Upper lobe of right lung (tissue), 1 donor: ENCODE measurements at places on chromosomes 2 and 18. TPM values are rescaled to one million over a fixed set of nuclear protein-coding genes. Genes with fewer than 3 reads are reported as not detected.
A peak's percentile ranks its signal among the peaks of the same experiment; 100 is the strongest.

DNA sequence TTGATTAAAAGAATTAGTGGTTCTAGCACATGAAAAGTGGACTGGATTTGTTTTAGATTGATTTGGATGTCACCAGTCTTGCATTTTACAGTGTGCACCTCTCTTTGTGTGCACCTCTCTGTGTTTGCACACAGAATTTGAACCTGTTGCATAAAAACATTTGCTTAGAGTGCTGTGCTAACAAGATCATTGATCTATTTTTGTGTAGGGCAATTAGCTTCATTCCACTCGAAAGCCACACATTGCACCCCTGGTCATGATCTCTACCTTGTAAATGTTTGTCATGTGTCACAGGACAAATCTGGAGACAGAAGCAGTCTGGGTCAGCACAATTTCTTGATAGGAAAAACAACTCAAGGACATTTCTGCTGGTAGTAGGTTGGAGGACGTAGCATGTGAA is 258.7 kb upstream of the LINC00305 start:
- no peaks in the 10 kb centered on the region for H3K36me3 ChIP-seq
- H3K27ac ChIP-seq: no peak overlapping the region
- H3K4me1 ChIP-seq: no peaks in the 10 kb centered on the region
- no peaks in the 10 kb centered on the region for H3K27me3 ChIP-seq
- no peak for DNase-seq

- no peaks in the 10 kb centered on the region for H3K36me3 ChIP-seq
- no peaks in the 10 kb centered on the region for H3K27me3 ChIP-seq
Observed at GRCh38 chr18:33467531-33467930, 27.0 kb upstream of the CCDC178 start.

- no peaks in the 10 kb centered on the region for H3K27me3 ChIP-seq
- H3K4me1 ChIP-seq: no peaks in the 10 kb centered on the region
Observed at GRCh38 chr18:25279133-25279532, 72.8 kb downstream of the ZNF521 start.

GRCh38 chr2:1479346-1479745 is 66.1 kb downstream of the TPO start:
- no peak overlapping the region for H3K27ac ChIP-seq
- no peak overlapping the region for H3K4me3 ChIP-seq
- no peaks in the 10 kb centered on the region for H3K36me3 ChIP-seq
- no peak for DNase-seq

DNA sequence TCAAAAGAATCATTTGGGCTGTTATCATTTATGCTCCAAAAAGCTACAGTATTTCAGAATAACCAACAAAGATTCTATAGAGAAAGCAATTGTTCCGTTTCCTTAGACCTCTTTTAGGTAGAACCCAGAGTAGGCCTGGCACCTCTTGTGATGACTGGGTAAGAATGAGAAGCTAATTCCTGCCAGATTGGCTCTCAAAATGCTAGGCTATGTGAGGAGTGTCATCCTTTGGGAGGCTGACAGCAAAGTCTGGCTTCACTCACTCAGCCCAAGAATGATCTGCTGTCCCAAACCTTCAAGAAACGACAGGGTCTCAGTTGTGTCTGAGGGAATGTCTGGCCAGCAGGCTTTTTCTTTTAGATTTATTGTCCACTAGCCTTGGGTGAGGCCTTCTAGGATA is 4.5 kb downstream of the CERS6 start:
- DNase-seq: no peak
- peaks cover 8% of the 10 kb centered on the region for H3K4me1 ChIP-seq
- H3K4me3 ChIP-seq: no peak overlapping the region
- H3K27me3 ChIP-seq: no peaks in the 10 kb centered on the region
- H3K27ac ChIP-seq: no peak overlapping the region
- no peaks in the 10 kb centered on the region for H3K36me3 ChIP-seq

DNA sequence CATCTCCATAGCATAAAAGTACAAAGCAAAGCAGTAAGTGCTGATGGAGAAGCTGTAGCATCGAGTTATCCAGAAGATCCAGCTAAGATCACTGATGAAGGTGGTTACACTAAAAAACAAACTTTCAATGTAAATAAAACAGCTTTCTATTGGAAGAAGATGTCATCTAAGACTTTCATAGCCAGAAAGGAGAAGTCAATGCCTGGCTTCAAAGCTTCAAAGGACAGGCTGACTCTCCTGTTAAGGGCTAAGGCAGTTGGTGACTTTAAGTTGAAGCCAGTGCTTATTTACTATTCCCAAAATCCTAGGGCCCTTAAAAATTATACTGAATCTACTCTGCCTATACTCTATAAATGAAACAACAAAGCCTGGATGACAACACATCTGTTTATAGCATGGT is 44.0 kb downstream of the METTL8 start:
- no peak overlapping the region for H3K4me3 ChIP-seq
- no peak for DNase-seq
- no peaks in the 10 kb centered on the region for H3K27me3 ChIP-seq
- peaks cover 3% of the 10 kb centered on the region for H3K4me1 ChIP-seq
- no peak overlapping the region for H3K27ac ChIP-seq
- H3K36me3 ChIP-seq: no peaks in the 10 kb centered on the region

- H3K4me1 ChIP-seq: peaks cover 49% of the 10 kb centered on the region
- peak overlapping the region; percentile 70 for H3K27ac ChIP-seq
- H3K27me3 ChIP-seq: no peaks in the 10 kb centered on the region
- no peaks in the 10 kb centered on the region for H3K36me3 ChIP-seq
- H3K4me3 ChIP-seq: no peak overlapping the region
Observed at GRCh38 chr2:152166633-152167032, 8.9 kb downstream of the STAM2 start.

- H3K27ac ChIP-seq: no peak overlapping the region
- no peak overlapping the region for H3K4me3 ChIP-seq
- H3K4me1 ChIP-seq: no peaks in the 10 kb centered on the region
- no peak for DNase-seq
Observed at GRCh38 chr2:168315331-168316072, 68.1 kb upstream of the STK39 start.

GRCh38 chr18:55323051-55323994 is 264.7 kb downstream of the TCF4 start:
- no peak for DNase-seq
- H3K4me3 ChIP-seq: peak overlapping the region; percentile 62
- no peaks in the 10 kb centered on the region for H3K27me3 ChIP-seq
- H3K27ac ChIP-seq: peak overlapping the region; percentile 88
- peaks cover 19% of the 10 kb centered on the region for H3K4me1 ChIP-seq

GRCh38 chr2:227881866-227882517 is 10.6 kb downstream of the DAW1 start:
- H3K36me3 ChIP-seq: no peaks in the 10 kb centered on the region
- no peaks in the 10 kb centered on the region for H3K27me3 ChIP-seq
- no peaks in the 10 kb centered on the region for H3K4me1 ChIP-seq
- no peak overlapping the region for H3K4me3 ChIP-seq
- H3K27ac ChIP-seq: no peak overlapping the region

DNA sequence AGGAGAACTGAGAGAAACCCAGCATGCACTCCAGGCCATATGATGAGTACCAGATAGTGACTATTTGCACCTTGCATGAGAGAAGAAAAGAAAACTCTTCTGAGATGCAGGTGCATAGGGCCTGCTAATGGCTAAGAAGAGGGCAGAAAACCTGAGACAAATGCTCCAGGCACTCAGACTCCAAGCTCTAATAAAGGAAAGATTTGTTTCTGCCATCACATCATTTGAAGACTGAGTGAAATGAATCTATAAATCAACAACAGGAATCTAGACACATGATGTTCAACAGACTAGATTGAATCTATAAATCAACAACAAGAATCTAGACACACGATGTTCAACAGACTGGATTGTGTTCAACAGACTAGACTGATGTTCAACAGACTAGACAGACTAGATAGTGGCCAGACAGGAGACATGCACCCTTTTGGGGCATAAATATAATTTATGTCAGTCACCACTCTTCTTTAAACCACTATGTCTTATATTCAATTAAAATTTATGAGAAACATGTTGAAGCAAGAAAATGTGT is 482.7 kb upstream of the UBE2E3 start:
- no peaks in the 10 kb centered on the region for H3K27me3 ChIP-seq
- H3K4me3 ChIP-seq: no peak overlapping the region
- no peak overlapping the region for H3K27ac ChIP-seq
- H3K4me1 ChIP-seq: no peaks in the 10 kb centered on the region
- no peaks in the 10 kb centered on the region for H3K36me3 ChIP-seq

DNA sequence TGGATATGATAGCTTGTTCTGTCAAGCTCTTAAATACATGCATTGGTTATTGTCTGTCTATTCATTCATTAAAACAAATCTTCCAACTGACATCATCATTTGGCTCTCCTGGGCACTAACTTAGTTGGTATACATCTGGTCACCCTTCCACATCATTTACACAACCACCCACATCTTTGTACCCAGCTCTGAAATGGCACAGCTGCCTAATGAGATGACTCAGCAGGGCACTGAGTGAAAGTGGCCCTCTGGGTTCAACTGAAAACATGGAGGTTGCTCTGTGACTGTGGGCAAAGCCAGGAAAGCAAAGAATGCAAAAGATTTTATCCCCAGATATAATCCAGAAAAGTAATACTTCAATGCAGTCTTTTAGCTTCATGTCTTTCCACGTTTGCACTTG is 234.0 kb upstream of the MAP2 start:
- H3K4me3 ChIP-seq: no peak overlapping the region
- H3K36me3 ChIP-seq: no peaks in the 10 kb centered on the region
- no peak for DNase-seq
- H3K27ac ChIP-seq: no peak overlapping the region

GRCh38 chr2:61469424-61470121 is 1.3 kb downstream of the USP34 start:
- peaks cover 41% of the 10 kb centered on the region for H3K4me1 ChIP-seq
- H3K27me3 ChIP-seq: no peaks in the 10 kb centered on the region
- H3K4me3 ChIP-seq: peak overlapping the region; percentile 90
- peak overlapping the region; percentile 99 for H3K27ac ChIP-seq
- no peak for DNase-seq

GRCh38 chr18:8504880-8505435 is 104.3 kb upstream of the RAB12 start:
- H3K36me3 ChIP-seq: no peaks in the 10 kb centered on the region
- no peaks in the 10 kb centered on the region for H3K27me3 ChIP-seq
- no peaks in the 10 kb centered on the region for H3K4me1 ChIP-seq
- no peak overlapping the region for H3K27ac ChIP-seq

DNA sequence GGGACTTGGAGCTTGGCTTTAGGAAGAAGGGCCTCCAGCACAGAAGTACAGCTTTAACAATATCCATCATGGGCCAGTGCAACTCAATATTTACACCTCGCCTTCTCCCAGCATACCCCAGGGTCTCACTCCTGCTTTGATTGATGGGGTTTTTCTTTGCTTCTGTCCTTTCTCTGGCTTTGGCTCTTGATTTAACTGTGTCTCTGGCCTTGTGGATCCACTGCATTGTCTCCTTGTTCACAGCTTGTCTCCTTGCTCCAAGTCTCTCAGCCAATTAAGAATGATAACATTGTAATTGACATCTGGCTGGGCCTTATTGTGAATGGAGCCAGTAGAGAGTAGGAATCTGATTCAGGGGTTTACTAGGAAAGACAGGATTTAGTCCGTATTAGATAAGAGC is 1019.5 kb downstream of the TMEM182 start:
- no peaks in the 10 kb centered on the region for H3K4me1 ChIP-seq
- H3K27me3 ChIP-seq: no peaks in the 10 kb centered on the region
- no peak overlapping the region for H3K27ac ChIP-seq
- H3K36me3 ChIP-seq: no peaks in the 10 kb centered on the region
- no peak overlapping the region for H3K4me3 ChIP-seq

GRCh38 chr2:110791435-110791834 is 59.1 kb downstream of the ACOXL start:
- no peak overlapping the region for H3K27ac ChIP-seq
- no peak overlapping the region for H3K4me3 ChIP-seq
- H3K4me1 ChIP-seq: no peaks in the 10 kb centered on the region
- no peaks in the 10 kb centered on the region for H3K27me3 ChIP-seq
- H3K36me3 ChIP-seq: no peaks in the 10 kb centered on the region

- H3K36me3 ChIP-seq: no peaks in the 10 kb centered on the region
- DNase-seq: no peak
- no peak overlapping the region for H3K4me3 ChIP-seq
- no peak overlapping the region for H3K27ac ChIP-seq
- H3K4me1 ChIP-seq: no peaks in the 10 kb centered on the region
Observed at GRCh38 chr18:5439986-5440696, 103.7 kb downstream of the EPB41L3 start.

- DNase-seq: no peak
- H3K4me3 ChIP-seq: no peak overlapping the region
- no peaks in the 10 kb centered on the region for H3K36me3 ChIP-seq
Observed at GRCh38 chr2:8999102-8999446, 4.4 kb downstream of the MBOAT2 start.

DNA sequence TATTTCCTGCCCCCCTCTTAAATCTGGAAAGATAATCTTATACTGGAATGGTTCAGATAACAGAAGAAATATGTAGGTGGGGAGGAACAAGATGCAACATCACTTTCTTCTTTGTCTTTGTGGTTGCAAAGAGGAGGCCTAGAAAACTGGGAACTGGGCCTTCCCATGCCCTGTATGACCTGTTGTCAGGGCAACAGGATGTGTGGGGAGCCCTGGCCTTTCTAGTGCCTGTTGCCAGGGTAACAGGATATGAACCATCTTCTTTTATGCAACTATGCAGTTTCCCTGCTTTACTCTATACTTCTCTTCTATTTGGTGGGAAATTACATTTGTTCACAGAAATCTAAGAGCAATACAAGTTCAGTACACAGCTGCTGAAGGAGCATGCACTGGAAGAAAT is 79.8 kb upstream of the PDE1A start:
- H3K36me3 ChIP-seq: no peaks in the 10 kb centered on the region
- no peaks in the 10 kb centered on the region for H3K4me1 ChIP-seq
- no peak for DNase-seq
- H3K27ac ChIP-seq: no peak overlapping the region
- no peaks in the 10 kb centered on the region for H3K27me3 ChIP-seq

DNA sequence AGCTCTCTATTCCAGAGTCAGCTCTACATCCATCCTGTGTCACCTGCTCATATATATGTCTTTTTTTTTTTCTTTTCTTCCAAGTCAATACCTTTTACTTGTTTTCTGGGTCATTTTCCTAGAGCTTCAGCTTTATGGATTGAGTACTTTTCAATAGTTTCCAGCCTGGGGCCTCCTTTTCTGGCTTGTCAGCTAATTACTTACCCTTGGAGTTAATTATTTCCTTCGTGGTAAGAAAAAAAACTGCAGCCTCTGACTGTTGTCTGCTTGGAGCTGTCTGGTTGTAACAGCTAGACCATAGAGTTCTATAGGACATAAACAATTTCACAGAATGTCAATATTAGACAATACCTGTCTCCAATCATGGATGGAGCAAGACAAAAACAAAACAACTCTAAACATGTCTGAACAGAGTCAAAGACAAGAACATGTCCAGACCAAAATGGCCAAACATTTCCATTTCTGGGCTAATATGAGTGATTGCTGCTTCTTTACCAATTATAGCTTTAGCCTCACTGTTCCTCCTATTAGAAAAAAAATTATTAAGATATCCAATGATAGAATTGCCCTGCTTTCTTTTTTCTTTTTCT is 643.1 kb downstream of the SLC4A3 start:
- no peaks in the 10 kb centered on the region for H3K36me3 ChIP-seq
- no peak overlapping the region for H3K4me3 ChIP-seq
- H3K27me3 ChIP-seq: no peaks in the 10 kb centered on the region
- no peak for DNase-seq
- no peak overlapping the region for H3K27ac ChIP-seq

GRCh38 chr18:46069524-46069923 is 2.5 kb downstream of the PSTPIP2 start:
- DNase-seq: no peak
- peaks cover 31% of the 10 kb centered on the region for H3K4me1 ChIP-seq
- H3K27me3 ChIP-seq: no peaks in the 10 kb centered on the region
- H3K36me3 ChIP-seq: no peaks in the 10 kb centered on the region
- no peak overlapping the region for H3K4me3 ChIP-seq

Gene LYG2
- total RNA-seq: not detected

Gene GKN1
- total RNA-seq: not detected

Gene ALPG
- 0.49 TPM for total RNA-seq

Gene THAP4
- total RNA-seq: 46.1 TPM

Gene BMP10
- total RNA-seq: 1.4 TPM

Gene NYAP2
- 0.93 TPM for total RNA-seq

Gene TDRD15
- total RNA-seq: not detected

Gene SKOR2
- not detected for total RNA-seq
